Fibroblast of skin of abdomen (primary cell): ENCODE measurements at places on chromosomes 7 and 10.

DNA sequence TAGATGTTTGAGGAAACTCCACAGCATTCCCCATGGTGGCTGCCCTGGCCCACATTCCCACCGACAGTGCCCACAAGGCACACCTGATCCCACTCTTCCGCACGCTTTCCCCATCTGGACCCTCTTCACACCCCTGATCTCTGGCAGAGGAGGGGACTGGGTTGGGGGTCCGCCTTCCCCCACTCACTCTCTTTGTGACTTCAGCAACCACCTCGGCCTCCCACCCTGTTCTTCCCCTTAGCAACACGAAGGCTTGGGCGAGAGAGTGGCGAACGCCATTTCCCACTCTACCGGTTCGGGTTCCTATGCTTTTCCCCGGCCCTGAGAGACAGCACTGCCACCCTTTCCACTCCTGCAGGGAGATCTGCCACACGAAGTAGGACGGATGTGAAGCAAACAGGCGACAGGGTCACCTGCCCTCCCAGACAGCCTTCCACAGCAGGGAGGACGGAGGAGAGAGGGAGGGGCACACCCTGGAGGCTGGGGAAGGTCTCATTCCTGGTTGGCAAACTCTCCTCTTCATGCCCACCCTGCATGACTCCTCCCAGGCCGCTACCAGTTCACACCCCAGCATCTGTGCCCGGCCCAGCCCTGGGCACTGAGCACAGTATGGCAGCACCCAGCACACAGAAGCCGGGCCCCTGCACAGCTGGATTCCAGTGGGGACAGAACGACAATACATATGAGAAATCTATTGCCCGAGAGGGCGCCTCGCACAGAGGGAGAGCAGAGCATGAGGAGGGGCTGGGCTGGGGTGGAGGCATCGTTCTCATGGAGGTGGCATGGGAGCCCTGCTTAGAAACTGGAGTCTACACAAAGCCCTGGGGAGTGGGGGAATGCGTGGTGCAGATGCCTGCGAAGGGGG lies 93.5 kb downstream of the PAXIP1 start:
- no peak for DNase-seq

DNA sequence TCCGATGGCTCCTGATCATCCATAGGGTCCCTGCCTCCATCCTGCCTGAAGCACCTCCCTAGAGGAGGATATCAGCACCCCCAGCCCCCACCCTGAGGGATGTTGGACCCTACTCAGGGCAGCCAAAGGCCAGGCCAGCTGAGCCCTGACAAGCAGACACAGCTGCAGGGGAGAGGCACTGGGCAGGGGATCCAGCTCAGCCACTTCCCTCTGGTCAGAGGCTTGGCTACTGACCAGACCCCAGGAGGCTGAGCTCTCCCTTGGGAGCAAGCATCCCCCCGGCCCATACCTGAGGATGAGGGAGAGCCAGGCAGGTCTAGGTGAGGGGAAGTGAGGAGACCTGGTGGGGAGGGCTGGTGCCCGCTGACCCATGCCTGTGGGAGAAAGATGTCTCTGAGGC lies 6.6 kb downstream of the LDB3 start:
- DNase-seq: no peak

DNA sequence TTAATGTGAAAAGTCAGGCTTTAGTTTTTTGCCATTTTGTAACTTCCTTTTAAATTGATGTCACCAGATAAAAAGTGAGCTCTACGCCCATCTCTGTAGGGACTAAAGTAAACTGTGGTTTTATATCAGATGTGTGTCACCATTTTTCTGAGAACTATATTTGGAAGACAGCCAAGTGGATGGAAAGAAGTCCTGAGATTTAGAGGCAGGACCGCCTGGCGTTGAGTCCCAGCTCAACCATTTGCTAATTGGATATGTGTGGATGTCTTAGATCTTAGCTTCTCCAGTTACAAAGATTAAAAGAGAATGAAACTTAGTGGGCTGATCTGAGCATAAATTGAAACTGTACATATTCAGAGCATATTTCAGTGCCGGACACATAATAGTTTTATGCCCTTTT lies 691.6 kb upstream of the CELF2 start:
- DNase-seq: peak; percentile 4

DNA sequence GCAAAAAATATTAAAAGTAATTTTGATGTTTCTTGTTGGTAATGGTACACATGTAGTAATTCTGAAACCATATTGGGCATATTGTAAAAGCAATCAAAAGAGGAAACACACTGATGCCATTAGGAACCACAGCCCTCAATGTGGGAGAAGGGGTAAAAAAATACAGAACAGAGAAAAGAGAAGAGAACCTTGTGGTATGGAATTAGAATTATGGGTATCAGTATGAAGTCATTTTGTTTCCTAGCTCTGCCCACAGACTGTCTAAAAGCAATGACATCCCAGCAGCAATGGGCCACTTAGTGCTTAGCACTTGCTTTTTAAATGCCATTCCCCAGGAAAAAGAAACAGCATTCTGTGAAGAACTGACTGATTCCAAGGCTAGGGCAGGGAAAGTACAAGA lies 61.5 kb downstream of the CPVL start:
- no peak for DNase-seq

- DNase-seq: no peak
Measured at GRCh38 chr7:37832194-37832593, 16.2 kb upstream of the NME8 start.

- no peak for DNase-seq
Measured at GRCh38 chr7:45569290-45569685, 4.9 kb upstream of the ADCY1 start.

DNA sequence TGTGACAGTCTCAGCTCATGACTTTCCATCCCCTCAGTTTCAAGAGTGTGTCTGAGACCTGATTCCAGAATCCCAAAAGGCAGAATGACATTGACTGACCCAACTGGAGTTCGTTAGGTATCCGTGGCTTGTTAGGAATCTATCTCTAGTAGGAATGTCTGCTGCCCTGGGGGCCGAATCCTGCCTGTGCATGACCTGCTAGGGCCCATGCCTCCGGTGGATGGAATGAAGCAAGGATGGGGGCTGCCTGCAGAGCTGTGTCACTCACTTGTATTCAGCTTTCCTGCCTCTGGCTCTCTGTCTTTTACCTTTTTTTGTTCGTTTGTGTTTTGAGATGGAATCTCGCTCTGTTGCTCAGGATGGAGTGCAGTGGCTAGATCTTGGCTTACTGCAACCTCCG lies 129.5 kb downstream of the SDK1 start:
- DNase-seq: peak; percentile 51

- no peak for DNase-seq
Measured at GRCh38 chr7:104838537-104839299, 175.3 kb upstream of the KMT2E start.

DNA sequence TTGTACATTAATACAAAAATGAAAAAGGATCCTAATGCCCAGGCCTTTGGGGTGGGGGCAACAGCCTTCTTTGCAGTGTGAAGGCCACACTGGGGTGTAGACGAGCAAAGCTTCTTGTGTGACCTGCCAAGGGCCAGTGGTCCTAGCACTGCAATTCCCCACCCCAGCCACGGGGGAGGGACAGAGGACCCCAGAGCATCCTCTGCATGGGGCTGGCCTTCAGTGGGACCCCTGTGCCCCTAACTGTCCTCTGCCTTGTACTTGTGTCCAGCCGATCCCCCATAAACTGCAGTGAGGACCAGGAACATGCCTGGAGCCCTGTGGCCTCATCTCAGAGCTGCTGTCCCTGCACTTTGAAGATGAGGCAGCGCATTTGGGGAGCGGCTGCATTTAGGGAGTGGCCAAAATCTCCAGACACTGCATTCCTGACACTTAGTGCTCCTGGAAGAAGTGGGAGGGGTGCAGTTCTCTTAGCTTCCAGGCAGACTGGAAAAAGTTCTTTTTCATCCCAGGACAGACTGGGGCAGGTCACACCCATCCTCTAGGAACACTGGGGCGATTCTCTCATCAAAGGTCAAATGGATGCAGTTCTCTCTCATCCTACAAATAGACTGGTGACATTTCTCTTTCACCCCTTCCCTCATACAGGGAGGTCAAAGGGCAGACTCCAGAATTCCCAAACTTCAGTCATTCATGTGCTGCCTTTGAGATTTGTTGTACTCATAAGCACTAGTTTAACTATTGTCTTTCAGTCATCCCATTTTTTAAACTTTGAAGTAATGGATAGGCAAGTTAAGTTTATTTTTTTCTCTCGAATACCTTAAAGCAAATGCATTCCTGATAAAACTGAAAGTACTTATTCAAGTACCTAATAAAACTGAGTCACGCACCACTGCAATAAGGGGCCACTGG lies 922 bp upstream of the MYO1G start:
- DNase-seq: no peak

DNA sequence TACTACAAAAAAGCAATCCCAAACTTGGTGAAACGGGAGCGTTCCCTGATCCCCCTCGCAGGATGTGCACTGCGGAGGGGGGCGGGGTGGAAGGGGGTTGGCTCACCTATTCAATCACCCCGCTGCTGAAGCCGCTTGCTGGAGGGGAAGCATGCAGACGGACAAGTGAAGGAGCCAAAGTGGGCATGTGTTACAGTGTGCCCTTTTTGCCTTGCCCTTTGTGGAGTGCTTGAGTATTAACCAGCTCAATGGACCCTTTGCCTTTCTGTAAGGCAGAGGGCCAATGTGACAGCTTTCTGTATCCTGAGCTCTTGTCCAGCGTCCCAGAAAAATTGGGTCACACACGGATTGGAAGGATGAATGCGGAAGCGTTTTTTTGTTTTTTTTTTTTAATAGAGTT lies 348.9 kb upstream of the NPSR1 start:
- no peak for DNase-seq

DNA sequence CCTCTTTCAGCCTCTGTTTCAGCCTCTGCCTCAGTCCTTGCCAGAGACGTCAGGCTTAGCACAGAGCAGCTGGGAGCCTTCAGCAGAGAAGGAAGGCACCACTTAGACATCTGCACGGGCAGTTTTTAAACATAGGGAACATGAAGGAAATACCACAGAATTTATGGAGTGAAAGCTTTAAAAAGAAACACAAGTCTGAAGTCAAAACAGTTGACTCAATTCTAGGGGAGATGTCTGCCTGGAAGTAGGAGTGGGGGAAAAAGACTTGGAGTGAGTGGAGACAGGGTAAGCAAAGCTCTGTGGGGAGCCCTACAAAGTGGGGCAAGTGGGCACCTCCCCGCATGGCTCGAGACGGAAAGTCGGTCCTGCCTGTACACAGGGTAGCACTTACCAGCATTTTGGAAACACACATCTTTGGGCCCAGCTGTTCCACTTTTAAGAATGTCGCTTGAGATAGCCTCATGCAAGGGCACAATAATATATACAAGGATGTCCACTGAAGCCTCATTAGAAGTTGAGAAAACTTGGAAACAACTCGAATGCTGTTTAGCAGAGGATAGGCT lies 5.0 kb upstream of the TBXAS1 start:
- peak; percentile 64 for DNase-seq

DNA sequence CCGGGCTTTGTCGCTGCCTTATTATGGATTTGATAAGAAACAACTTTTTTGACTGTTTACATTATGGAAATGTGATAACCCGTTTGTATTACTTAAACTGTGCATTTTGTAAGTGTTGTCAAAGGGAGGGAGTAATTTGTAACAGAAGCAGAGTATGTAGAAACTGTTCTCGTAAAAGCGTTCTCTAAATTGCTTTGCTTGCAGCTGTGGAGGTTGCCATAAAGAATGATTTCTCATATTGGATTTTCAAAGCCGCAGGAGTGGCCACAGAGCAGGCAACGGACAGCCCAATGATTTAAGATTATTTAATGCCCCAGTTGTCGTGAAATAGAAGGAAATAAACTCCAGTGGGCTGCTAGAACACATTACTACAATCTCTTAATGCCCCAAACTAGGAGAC lies 114.0 kb upstream of the INSYN2A start:
- DNase-seq: peak; percentile 37

- no peak for DNase-seq
Measured at GRCh38 chr7:37376386-37376785, 72.3 kb downstream of the ELMO1 start.

DNA sequence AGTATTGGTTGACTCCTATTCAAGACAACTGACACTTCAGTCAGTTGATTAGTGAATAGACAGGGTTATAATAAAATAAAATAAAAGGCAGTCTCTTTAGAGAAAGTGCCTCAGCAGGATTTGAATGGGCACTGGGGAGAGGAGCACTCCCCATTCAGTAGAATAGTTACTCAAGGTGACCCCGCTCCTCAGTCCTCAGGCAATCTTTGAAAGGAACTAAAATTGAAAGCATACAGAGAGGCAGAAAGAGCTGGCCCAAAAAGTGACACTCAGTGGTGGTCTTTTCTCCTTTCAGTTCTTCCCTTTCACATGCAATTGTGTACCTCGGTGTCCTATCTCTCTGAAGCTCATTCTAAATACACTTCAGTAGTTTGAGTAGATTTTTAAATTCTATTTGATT lies 47.4 kb upstream of the MACC1 start:
- no peak for DNase-seq

DNA sequence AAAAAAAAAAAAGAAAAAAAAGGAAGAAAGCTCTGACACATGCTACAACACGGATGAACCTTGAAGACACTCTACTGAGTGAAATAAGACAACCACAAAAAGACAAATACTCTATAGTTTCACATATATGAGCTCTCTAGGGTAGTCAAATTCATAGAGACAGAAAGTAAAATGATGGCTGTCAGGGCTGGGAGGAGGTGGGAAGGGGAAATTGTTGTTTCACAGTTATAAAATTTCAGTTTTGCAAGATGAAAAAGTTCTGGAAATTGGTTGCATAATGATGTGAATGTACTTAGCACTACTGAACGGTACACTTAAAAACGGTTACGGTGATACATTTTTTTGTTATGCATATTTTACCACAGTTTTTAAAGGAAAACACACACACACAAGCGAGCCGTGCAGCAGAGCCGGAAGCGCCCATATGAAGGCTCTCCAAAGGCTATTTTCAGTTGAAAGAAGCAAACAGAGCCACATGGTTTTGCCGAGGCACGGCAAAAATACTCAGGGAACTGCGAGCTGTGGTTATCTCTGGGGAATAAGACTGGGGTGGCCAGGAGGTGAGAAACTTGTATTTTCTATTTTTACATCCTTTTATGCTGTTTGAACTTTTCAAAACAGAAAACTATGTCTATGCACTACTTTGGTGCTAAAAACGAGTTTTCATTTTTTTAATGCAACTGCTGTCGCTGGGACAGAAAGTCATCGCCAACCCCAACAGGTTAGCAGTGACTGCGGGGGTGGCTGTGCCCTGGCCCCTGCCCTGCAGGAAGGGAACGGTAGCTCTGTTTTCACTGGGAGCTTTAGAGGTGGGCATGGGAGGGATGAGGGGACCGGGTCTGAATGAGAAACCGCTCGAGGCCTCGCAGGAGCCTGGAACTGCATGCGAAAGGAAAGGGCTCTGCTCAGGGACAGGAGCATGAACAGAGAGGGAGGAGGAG lies 132.9 kb downstream of the OAT start:
- peak; percentile 22 for DNase-seq

GRCh38 chr7:13021566-13022300 lies 334.3 kb downstream of the ARL4A start:
- DNase-seq: no peak

DNA sequence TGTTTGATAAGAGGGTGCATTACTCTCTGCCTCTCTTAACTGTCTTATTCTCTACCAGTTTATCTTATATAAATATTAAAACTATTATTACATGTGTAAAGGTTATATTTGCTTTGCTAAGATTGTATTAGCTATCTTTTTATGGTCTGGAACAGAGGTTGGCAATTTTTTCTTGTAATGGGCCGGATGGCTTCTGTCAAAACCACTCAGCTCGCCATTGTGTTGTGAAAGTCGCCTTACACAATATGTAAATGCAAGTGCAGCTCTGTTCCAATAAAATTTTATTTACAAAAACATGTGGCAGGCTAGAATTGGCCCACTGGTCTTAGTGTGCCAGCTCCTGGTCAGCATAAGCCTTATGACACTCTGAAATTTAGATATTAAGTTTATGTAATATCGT lies 185.8 kb downstream of the SDK1 start:
- DNase-seq: no peak

GRCh38 chr7:140096459-140096858 lies 33.7 kb upstream of the PARP12 start:
- no peak for DNase-seq
